Amniotic epithelial cell (primary cell): ENCODE measurements at places on chromosomes 5 and 9.

- no peak for DNase-seq
These were observed 62.6 kb downstream of the IL31RA start for GRCh38 chr5:55913466-55914413.

DNA sequence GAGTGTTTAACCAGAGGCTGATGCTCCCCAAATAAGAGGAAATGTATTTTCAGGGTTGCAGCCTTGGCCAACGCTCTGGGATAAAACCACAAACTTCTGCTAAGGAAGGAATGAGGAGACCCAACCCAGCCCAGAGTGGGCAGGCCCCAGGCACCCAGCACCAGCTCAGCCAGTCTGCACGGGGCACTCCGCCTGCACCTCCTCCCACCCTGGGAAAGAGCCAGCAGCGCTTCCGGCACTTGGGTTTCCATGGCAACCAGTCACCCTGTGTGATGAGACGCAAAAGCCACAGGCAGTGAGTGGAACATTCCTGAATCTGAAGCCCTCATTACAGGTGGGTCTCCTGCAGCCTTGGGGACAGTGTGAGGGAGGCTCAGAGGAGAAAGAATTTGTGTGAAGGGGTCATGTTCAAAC lies 85.2 kb upstream of the ZBTB43 start:
- DNase-seq = peak; percentile 66

GRCh38 chr5:60958712-60959111 lies 13.7 kb downstream of the NDUFAF2 start:
- no peak for DNase-seq

DNA sequence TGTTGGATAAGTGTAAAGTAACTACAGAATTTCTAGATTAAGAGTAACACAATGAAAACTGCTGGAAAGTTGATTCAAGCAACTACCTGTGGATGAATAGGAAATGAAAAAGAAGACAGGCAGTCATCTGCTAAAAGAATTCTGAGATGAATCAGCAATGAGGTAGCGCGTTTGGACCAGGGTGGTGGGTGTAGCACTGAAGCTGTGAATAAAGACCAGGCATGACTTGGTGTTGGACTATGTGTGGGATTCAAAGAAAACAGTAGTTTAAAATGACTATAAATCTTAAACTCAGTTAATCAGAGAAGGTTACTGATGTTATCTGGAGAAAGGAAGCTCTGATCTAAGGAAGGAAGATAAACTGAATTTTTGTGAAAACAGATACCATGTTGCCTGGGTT lies 159.8 kb downstream of the FBN2 start:
- peak; percentile 66 for DNase-seq
